ENCODE measurements at places on chromosomes 12 and 14.

GRCh38 chr14:99484106-99484505 is 2.9 kb downstream of the CCNK start:
- DNase-seq: no peak

GRCh38 chr14:68583548-68584280 is 209.2 kb downstream of the ZFP36L1 start:
- no peak for DNase-seq

GRCh38 chr14:60196291-60196690 is 31.1 kb upstream of the DHRS7 start:
- DNase-seq: no peak

- DNase-seq: no peak
Observed at GRCh38 chr14:26293909-26294308, 303.9 kb downstream of the NOVA1 start.

DNA sequence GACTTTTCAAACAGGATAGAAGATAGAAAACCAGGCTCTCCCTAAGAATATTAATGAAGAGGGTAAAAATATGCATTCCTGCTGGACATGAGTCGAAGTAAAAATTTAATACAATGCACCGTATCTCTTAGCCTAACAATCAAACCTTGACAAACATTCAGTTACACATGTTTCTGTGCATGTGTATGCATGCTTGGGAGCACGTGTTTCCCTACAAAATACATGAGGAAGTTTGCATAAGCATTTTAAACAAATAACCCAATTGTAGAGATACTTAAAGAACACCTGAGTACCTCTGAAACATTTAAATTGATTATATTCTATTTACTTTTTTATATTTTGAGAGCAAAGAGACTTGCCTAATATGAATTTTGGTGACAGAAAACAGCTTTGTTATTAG is 1763.7 kb upstream of the SEL1L start:
- no peak for DNase-seq

DNA sequence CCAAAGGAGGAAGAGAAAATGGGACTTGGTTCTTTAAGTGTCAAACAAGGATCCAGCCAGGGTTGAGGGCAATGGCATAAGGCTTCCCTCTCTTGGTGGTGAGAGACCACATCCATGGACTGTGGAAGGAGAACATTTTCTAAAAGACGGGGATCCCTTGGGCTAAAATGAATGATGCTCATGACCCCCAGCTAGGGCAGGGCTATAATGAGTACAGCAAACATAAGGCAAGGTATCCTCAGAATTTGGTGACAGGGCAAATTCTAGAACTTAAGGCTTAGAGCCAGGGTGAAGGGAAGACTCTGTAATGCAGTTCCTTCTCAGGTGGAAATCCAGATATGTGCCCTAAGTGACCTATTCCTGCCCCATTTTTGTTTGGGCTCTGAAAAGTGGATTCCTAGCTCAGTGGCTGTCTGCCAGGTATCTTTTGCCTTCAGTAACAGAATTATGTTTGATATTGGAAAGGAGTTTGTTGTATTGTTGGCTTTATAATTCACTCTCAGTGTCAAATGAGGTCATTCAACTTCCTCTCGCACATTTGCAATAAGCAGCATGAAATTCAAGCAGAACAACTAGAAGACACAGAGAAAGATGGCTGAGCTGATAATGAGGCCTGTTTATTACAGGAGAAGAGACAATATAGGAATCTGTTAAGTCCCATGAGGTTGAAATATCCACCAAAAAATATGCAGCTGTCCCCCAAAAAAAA is 76.8 kb downstream of the DAD1 start:
- no peak for DNase-seq

DNA sequence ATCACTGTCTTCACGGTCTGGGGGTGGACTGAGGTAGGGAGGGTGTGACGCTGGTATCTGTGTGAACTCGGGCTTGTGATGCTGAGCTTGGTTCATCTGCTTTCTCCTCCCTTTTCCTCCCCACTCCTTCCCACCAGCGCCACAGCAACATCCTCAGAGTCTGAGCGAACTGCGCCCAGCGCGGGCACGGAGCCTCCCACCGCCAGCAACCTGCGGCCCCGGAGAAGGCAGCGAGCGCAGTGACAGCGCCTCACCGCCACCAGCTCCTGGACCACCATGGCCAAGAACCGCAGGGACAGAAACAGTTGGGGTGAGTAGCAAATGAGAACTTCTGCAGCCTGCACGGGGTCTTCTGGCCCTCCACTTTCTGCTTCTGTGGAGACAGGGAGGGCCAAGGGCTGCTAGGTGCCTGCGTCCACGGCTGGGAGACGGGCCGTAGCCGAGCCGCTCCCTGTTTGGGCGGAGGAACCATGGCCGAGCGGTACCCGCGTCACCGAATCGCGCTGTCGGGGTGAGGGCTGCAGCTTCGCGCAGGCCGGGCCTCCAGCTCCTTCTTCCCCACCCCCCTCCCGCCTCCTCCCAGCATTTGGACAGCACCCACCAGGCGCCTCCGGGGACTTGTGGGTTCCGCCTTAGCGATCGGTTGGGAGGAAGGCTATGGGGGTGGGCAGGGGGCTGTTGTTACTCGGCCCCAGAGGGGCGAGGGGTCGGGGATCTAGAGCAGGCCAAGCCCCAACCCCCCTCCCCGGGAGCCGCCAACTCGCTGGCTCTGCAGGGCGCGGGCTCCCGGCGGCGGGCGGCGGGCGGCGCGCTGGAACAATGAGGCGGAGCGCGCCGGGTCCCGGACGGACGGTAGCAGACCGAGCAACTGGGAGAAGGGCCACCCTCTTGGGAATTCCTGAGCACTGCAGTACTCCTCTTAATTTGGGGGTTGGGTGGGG is at the start of gene ATL1:
Gene ATL1, plus strand, starts transcription at position 156 of the 941 bp plus-strand sequence. Its CDS starts 121 bp downstream, at position 277.
- peak; percentile 50 for DNase-seq

DNA sequence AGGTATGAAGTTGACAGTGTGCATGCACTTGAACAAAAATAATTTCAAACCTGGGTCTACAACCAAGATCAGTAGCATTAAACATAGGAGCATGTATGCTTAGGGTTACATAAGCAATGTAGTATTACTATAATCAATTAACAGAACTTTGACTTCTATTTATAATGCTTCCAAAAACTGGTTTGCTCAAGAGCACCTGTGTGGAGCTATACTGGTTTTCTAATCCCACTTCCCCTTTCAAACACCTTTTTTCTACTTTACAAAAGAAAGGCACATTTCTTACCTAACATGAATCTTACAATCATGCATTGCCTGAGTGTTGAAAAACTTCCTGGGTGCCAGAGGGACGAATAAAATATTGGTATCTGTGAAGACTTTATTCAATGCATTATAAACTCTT is 72.7 kb downstream of the EFCAB11 start:
- DNase-seq: no peak

DNA sequence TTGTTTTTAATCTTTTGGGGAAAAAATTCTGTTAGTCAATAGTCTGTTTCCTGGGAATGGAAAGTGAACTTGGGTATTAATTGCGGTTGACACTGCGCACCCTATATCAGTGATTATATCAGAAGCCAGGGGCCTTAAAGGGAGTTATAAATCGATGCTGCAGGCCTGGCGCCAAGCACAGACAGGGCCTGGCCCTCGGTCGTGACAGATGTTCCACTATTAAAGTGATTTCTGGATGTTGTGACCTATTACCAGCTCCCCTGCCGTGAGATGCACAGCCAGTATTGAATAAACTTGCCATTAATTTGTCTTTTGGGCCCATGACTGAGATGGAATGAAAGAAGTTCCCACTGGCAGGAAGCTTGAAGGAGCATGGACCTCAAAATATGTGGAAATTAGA is 45.1 kb upstream of the KITLG start:
- DNase-seq: no peak

DNA sequence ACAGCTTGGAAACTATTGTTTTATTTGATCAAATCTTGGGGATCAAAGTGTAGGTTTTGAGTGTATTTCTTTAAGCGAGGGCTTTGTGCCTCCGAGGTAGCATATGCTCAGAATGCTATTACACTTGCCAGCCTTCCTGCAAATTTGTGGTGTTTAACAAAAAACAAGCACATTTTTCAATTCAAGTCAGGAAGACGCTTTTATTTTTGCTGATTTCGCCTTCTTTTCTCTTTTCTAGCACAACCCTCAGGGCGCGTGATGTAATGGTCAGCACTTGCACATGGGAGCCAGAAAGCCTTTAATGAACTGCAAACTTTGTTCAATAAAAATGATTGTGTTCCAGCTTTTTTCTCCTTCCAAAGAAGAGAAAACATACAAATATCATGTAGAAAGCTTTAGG is 466.5 kb downstream of the PRKD1 start:
- DNase-seq: no peak

DNA sequence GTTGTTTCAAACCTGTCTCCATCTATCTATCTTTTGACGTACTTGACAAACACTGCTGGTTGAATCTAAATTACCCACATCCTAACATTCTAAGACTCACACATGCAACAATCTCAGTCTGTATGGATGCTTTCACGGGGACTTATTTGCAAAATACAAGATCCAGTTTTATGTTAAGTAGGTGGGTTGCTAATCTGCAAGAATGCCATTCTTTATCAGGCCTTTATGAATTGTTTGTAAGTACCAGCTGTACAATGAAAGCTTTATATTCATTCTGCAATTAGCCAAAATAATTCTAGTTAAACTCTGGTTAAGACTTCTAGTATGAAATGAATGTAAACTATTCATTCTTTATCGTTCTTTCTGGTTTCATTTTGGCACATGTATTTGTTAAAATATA is 135.1 kb downstream of the NAV3 start:
- no peak for DNase-seq

GRCh38 chr12:60398547-60398946 is 802.7 kb downstream of the SLC16A7 start:
- no peak for DNase-seq

GRCh38 chr14:35286003-35286600 is 6.1 kb upstream of the PSMA6 start:
- DNase-seq: no peak

- no peak for DNase-seq
Observed at GRCh38 chr12:104712477-104712876, 245.6 kb downstream of the SLC41A2 start.

DNA sequence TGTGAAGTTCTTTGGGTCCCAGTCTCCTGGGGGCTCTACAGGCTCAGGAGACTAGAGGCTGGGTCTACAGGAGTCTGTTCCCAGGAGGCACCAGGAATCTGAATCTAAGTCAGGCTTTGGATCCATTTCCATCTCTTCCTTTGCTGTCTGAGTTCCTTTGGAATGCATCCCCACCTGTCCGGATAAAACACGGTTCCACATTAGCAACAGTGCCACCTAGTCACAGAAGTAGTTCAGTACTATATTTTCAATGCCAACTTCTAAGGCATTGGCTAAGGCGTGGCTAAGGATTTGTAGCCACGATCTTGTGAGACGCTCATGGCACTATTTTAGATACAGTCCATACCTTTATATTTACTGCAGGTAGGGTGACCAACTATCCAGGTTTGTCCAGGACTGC is 15.1 kb downstream of the ZC2HC1C start:
- no peak for DNase-seq

DNA sequence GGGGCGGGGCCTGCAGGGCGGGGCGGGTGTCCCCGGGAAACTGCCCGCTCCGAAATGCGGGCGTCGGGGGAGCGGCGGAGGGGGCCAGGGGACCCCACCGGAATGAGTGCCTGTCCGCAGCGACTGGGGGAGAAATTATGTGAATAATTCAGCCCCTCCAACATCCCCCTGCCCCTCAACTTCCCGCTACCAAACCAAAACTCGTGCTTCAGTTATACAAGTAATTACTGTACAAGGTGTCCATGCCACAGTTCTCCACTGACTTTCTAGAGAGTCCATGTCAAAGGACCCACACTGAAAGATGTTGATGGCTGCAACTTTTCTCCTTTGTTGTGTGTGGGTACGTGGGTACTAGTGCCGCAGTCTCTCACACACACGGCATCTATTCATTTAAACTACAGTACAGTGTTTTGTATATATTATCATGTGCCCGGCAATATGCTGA is 414 bp upstream of the CDK17 start:
- DNase-seq: no peak

DNA sequence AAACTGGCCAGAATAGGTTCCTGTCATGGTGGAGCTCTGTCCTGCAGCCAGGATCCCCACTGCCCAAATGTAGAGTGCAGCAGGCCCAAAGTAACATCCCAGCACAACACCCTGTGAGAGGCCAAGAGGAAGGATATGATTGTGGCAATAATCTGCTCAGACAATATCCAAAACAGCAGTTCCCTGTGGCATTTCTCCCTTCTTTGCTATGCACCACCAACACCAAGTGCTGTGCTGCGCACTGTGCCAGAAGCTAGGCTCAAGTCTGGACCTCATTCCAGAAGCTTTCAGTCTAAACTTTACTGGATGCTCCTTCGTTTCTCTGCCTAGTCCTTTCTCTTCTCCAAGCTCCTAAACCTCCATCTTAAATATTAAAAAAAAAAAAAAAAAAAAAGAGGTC is 33.4 kb downstream of the SLC11A2 start:
- DNase-seq: no peak

DNA sequence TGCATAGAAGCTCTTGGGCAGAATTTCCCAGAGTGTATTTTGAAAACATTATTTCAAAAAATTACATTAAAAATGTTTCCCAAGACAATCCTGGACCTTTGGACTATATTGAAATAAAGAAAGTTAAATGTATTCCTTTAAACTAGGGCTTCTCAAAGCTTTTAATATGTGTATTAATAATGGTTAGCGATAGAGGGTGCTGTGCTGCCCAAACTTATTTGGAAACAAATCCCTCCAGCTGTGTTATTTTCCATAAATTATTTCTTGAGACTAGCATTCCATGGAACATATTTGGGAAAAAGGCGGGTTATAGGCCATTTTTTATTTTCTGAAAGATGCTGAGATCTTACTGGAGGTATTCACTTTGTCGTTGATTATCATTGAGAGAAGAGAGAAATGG is 397.8 kb upstream of the MIS18BP1 start:
- DNase-seq: no peak

Data from activated CD4-positive, alpha-beta memory T cell treated with anti-CD3 and anti-CD28 coated beads, Interleukin-2, amount 10 ng/mL, durations not matched to agents 7 days and 5 days (primary cell).